ENCODE measurements at places on chromosomes 16 and 17.

- ATAC-seq, result no peak
Measured at GRCh38 chr16:84832488-84833143, 12.8 kb downstream of the CRISPLD2 start.

GRCh38 chr16:16064874-16065384 lies 115.5 kb downstream of the ABCC1 start:
- no peak for ATAC-seq

- ATAC-seq, result no peak
Measured at GRCh38 chr17:8499171-8499570, 63.5 kb downstream of the NDEL1 start.

DNA sequence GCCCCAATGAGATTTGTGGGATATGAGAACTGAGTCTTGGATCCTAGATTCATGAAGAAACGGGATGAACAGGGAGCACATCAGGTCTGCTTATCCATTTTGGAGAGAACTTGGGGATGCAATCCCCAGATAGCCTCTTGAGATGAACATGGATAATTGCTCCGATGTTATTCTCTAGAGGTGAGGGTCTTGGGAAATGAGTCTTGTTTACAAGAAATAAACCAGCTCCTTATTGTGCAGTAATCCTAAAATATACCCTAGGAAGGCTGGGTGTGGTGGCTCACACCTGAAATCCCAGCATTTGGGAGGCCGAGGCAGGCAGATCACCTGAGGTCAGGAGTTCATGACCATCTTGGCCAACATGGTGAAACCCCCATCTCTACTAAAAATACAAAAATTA lies at the start of gene OR1D2:
Gene OR1D2 (minus strand): TSS at position 101 of the 400 bp plus-strand sequence. CDS start 11,426 bp downstream, outside the sequence.
- ATAC-seq, result no peak

- ATAC-seq, result no peak
Measured at GRCh38 chr17:6179017-6179416, 108.8 kb downstream of the WSCD1 start.

DNA sequence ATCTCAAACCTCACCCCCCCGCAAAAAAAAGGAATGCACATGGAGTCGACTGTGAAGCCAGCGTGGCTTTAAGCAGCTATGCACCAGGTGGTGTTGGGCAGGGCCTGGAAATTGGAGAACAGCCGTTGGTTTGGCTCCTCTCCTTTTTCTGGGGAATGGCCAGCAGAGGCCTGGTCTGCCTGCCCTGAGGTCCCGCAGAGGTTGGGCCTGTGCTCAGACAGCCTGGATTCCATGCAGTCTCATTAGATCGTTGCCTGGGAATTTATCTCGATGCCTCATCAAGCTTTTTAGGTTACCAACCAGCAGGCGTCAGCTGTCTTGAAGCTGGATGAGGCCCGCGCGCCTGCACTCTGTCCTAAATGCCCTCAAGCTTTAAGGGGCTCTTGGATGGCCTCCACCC lies 9.8 kb downstream of the SLC12A3 start:
- no peak for ATAC-seq

GRCh38 chr16:78985716-78986605 lies 614.6 kb downstream of the MAF start:
- no peak for ATAC-seq

DNA sequence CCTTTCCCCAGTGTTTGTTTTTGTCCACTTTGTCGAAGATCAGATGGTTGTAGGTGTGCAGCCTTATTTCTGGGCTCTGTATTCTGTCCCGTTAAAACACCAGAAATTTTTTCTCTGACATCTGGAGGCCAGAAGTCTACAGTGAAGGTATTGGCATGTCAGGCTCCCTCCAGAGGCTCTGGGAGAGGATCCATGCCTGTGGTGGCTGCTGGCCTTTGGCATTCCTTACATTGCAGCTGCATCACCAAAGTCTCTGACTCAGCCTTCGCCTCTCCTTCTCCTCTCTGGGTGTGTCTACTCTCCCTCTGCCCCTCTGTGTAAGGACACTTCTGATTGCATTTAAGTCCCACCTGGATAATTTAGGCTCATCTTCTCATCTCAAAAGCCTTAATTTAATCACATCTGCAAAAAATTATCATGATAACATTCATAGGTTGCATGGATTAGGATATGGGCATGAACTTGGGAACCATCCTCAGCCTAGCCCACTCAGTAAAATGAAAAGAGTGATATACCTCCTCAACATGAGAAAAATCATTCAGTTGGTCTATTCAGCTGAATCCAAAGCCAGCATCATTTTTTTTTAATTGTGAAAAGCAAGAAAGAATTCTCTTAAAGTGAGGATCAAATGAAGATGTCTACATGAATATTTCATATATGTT lies 78.0 kb downstream of the MAP2K6 start:
- no peak for ATAC-seq

DNA sequence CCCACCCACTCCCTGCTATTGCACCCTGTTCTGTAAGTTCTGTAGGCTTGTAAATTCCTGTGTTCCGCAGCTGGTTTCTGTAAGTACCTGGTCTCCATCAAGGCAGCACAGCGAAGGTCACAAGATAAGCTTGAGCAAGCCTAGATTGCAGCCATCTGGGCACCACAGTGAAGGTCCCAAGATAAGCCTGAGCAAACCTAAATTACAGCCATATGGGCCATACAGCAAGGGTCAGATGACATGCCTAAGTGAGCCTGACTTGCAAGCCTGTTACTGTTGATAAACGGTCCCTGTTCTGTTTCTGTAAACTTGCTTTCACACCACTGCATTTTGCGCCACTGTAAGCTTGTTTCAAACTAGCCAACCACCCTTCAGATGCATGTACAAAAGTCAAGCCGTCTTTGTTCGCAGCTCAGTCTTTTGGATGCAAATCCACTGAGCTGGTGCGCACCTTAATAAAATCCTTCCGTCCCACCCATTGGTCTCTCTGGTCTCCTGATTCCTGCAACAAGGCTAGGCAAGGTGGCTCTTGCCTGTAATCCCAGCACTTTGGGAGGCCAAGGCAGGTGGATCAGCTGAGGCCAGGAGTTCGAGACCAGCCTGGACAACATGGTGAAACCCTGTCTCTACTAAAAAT lies 42.6 kb upstream of the ATF7IP2 start:
- no peak for ATAC-seq

GRCh38 chr17:58630883-58631522 lies 60.8 kb downstream of the TEX14 start:
- no peak for ATAC-seq

DNA sequence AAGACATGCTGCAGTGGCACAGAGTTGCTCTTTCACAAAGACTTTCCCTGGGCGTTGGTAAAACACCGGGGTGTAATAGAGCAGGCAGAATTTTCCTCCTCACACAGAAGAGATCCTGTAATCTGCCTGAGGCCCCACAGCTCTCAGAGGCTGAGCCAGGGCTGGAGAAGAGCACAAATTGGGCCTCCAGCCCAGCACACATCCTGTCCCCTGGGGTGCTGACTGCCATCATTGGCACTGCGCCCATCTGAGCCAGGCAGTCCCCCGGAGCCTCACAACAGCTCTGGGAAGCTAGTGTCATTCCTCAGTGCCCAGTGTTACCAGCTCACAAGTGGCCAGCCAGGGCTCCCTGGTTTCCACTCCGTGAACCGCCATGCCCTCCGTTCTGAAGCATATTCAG lies 119.4 kb downstream of the SOCS1 start:
- ATAC-seq, result no peak

GRCh38 chr16:12416136-12416787 lies 387.4 kb downstream of the CPPED1 start:
- ATAC-seq, result no peak

- no peak for ATAC-seq
Measured at GRCh38 chr16:19179546-19180490, 11.8 kb downstream of the SYT17 start.

DNA sequence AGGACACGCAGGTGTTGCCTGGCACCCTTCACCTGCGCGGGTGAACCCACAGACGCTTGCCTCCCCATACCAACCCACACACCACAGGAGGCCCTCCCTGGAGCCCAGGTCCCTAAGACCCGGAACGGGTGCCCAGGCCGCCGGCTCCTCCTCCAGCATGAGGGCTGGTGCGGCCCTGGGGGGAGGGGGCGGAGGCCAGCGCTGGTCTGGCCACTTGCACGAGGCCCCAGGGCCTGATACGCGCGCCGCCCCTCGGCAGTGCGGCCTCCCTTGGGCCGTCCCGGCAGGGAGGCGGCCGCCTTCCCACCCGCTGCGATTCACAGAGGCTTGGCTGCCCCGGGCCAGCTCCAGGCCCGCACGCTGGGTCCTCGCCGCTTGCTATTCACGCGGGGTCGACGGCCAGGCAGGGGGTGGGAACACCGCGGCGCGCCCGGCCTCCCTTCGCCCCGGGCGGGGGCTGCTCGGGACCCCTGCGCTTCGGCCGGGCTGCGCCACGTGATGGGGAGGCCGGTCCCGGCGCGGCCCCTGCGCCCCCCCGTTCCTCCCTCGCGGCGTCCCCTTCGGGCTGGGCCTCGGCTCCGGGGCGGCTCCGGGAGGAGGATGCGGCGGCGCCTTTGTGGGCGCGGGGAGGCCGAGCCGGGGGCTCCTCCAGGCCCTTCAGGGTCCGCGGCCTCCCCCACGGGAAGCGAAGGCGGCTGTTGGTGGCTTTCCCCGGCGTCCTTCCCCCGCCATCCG lies 685 bp downstream of the FASN start:
- ATAC-seq, result no peak

- ATAC-seq, result no peak
Measured at GRCh38 chr17:12422651-12423050, 243.0 kb upstream of the MYOCD start.

DNA sequence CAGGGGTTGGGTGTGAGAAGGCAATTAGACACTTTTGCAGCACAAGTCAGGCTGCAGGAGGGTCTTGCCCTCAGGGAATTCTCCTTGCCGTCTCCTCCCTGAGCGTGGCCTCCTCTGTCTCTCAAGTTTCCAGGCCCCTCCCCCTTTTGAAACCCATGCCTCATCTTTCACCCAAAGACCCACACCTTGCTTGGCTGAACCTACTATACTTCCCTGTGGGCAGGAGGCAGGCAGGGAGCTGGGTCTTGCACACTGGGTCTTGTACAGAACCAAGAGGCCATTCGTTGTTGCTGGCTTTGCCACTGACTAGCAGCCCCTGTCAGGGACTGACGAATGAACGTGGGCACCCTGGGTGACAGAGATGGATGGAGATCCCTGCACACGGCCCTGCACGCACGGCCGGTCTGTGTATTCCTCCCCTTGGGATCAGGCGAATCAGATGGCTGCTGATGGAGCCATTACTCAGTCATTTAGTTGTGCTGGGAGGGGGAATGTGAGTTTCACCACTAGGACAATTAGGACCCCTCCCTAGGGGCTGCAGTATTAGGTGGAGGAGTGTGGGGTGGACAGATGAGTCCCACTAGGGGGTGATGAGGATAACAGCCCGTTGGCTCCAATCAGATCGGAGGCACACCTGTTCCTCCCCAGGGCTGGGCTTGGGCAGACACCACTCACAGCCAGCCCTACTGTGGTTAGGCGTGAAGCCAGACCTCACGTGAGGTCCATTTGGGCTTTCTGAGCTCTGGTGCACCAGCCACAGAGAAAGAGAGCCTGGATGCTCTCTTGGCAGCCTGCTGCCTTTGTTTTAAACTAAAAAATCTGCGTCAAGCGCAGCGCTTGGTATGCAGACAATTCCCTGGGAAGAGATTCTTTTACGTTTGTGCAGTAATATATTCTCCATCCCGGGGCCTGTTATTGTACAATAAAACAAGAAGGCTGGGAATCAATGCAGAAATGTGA lies 167.7 kb upstream of the WSCD1 start:
- no peak for ATAC-seq

DNA sequence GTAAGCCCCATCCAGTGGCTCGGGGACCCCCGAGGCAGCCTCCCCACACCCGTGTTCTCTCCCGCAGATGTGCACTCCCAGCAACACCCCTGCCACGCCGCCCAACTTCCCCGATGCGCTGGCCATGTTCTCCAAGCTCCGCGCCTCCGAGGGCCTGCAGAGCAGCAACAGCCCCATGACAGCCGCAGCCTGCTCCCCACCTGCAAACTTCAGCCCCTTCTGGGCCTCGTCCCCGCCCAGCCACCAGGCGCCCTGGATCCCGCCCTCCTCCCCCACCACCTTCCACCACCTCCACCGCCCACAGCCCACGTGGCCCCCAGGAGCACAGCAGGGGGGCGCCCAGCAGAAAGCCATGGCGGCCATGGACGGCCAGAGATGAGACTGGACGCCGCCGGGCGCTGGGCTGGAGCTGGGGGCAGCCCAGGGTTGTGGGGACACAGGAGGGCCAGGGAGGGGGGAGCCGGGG lies 5.0 kb downstream of the UBALD2 start:
- ATAC-seq, result no peak

GRCh38 chr17:55402374-55402773 lies 19.3 kb downstream of the MMD start:
- ATAC-seq, result no peak

DNA sequence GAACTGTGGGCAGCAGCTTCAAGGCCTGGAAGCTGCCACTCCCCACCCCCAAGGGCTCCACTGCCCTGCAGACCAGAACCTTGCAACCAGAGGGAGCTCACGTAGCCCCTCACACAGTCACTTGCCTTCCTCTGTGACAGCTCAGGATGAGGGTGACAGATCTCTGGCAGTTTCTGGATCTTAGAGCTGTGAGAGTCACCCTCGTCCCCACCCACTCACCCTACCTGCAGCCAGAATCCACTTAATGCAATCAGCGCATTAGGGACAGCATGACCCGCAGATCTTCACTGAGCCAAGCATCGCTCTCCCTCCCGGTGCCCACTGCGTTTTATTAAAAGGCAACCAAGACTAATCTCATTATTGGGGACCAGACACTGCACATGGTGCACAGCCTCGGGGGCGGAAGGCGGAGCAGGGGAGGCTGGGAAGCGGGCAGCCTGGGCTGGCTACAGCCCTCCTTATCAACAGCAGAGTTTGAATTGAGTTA lies 3.5 kb downstream of the CYB561 start:
- ATAC-seq, result no peak

- no peak for ATAC-seq
Measured at GRCh38 chr17:76887802-76888201, 19.6 kb downstream of the MGAT5B start.

DNA sequence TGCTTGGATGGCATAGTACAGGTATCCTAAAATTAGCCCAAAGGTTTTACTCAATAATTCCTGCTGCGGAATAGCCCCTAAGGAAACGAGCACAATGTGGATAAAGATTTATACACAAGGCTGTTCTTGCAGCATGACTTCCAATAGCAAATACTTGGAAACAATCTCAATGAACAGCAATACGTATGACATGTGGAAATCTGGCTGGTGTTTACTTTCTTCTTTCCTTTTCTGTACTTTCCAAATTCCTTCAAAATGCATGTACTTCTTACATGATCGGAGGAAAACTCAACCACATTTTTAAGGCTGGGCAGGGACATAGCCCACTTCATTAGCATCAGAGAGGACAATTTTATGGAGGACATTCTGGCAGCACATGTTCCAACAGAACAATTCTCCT lies 86.6 kb downstream of the C16orf95 start:
- ATAC-seq, result no peak

DNA sequence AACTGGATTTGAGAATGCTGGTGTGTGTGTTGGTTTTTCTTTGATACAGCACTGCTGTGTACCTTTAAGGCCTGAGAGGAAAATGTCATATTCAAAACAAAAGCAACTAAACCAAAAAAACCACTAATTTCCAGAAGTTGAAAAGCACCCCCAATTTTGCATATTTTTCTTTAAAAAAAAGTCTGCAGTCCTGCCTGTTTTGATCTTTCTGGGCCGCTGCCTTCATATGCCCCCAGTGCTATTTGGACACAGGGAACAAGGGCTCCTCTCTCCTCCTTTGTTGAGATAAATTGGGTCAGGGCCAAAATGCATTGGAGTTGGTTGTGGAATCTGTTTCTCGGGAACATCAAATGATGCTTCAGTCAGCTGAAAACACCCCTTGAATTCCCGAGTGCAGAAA lies 26.9 kb downstream of the GPT2 start:
- no peak for ATAC-seq

Data from activated CD4-positive, CD25-positive, alpha-beta regulatory T cell treated with anti-CD3 and anti-CD28 coated beads, Interleukin-2, amount 50 U/mL, for 24 hours (primary cell).